ENCODE measurements at places on chromosomes 11 and 22. TPM values are rescaled to one million over a fixed set of nuclear protein-coding genes. Genes with fewer than 3 reads are reported as not detected.
A peak's percentile ranks its signal among the peaks of the same experiment; 100 is the strongest.

Gene ALDH3B2
- total RNA-seq: not detected

Gene APIP
- 30.6 TPM for total RNA-seq

Gene USP28
- total RNA-seq: 42.0 TPM

Gene EMID1
- total RNA-seq: not detected

Gene C11orf87
- total RNA-seq: not detected

GRCh38 chr11:70491696-70492472 is 93.6 kb downstream of the CTTN start:
- ATAC-seq: no peak

DNA sequence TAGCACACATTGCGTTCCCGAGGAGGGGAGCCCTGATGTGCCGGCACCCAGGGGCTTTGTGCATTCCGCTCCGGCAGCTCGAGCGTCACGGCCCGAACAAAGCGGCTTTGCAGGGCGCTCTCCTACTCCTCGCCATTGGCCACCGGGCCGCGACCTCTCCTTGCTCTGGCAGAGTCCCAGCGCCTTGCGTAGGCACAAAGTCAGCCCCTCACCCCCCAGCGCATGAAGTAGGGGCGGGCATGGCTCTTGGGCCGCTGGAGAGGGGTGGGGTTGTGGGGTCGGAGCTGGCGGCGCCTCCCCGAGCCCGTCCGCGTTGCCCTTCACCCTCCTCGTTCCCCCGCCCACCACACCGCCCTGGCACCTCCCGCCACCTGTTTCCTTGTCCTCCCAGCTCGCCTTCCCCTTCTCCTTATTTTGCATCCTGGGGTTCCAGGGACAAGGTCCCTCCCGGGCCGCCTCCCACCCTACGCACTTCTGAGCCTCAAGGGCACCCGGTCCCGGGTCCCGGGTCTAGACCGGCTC is 753 bp upstream of the PPARA start:
- ATAC-seq: peak; percentile 2

- no peak for ATAC-seq
Observed at GRCh38 chr11:108115500-108116140, 5.7 kb upstream of the ACAT1 start.

DNA sequence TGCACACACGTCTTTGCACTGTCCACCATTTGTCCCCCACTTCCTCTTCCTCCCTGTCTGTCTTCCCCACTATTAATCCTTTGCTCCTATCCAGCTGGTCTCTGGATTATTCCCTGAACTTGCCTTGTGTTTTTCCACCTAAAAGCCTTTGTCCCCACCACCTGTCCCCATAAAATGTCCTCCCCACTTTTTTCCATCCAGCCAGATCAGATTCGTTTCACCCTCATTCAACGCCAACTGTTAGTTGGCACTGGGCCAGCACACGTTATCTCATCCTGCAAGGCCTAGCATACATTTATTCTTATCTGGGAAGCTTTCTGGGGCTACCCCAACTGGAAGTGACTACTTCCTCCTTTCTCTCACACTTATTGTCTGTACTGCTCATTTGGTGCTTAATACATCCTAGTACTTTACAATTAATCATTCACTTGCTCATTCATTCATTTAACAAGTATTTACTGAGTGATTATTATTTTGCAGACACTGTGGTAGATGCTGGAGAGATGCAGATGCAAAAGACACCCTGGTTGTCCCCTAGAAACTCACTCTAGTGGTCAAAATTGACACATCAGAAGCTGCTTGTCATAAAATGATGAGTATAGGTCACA is 96.2 kb downstream of the RASSF10 start:
- ATAC-seq: no peak

- no peak for ATAC-seq
Observed at GRCh38 chr11:63560506-63561180, 2.5 kb downstream of the PLAAT2 start.

GRCh38 chr11:86097980-86098379 is 29.1 kb upstream of the PICALM start:
- no peak for ATAC-seq

GRCh38 chr11:63909591-63910506 is 7.1 kb downstream of the RCOR2 start:
- ATAC-seq: no peak

GRCh38 chr11:27397624-27398399 is 34.8 kb upstream of the CCDC34 start:
- no peak for ATAC-seq

GRCh38 chr11:109267293-109268095 is 154.5 kb upstream of the C11orf87 start:
- ATAC-seq: no peak

DNA sequence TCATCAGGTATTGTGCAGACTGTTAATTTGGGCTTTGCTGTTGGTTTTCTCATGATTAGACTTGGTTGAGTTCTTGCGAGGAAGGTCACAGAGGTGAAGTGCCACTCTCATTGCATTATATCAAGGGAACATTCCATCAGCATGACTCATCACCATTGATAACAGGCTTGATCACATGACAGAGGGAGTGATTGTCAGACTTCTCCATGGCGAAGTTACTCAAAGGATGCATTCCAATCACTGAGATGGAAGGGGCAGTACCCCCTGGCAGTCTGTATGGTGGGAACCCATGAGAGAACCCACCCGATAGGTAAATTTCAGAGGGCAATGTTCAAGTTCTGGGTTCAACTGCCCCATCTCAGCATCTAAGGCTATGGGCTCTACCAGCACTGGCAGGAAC is 19.4 kb upstream of the P2RY2 start:
- ATAC-seq: no peak

DNA sequence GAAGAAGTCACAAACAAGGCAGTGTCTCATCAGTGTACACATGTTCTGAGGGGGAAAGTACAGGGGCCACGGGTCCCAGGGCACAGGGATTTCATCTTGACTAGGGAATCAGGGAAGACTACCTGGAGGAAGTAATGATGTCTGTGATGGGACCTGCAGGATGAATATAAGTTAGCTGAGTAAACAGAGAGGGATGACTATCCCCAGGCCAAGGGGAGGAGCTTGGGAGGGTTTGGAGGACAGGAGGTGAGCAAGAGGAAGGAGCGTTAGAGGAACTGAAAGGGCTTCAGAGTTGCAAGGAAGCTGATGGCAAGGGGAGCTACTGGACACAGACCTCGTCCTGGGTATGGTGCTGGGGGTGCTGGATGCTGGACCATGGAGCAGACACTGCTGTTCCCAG is 56.4 kb downstream of the TRAF6 start:
- peak; percentile 34 for ATAC-seq

DNA sequence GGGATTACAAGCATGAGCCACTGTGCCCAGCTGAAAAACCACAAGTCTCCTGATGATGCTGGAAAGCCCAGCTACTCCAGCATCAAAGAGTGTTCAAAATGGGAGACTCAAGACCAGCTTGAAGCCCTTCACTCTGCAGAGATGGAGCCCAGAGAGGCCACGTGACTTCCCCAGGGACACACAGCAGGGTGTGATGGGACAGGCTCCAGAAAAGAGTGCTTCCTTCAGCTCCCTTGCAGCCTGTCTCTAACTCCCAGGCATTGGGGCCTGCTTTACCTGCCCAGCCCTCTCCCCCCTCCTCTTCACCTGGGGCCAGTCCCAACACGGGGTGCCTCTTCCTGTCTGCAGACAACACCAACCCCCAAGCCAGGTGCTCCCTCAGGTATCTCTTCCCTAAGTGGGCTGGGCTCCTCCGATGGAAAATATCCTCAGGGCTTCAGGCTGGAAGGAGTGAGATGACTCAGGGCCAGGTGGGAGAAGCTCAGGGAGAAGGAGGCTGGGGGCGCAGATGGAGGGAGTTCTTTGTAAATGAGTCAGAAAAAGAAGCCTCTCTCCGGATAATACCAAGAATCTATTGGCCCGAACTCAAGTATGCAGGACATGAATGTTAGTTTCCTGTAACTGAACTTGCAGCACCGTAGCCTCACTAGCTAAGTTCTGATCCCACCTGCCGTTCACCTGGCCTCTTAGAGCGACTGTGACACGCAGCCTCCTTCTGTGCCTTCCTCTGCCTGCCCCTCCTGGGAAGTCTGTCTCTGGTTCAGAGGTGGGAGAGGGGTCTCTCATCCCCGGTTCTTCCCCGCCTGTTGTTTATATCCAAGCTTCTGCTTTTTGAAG is 326.6 kb downstream of the MN1 start:
- no peak for ATAC-seq

DNA sequence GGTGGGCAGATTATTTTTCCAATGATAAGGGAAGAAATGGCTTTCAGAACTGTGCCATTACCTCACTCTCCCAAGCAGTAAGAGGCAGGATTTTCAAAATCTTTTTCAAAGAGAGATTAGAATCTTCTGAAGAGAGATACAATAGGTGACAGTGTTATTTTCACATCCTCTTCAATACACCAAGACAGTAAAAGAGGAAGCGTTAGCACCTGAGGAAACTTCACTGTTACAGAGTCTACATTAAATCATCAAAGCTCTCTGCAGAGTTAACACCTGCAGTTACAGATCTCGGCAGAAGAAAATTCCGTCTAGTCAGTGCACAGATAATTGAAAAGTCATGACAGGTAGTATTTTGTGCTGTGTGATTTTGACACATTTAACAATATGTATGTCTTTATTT is 144.9 kb downstream of the PGR start:
- ATAC-seq: no peak

GRCh38 chr11:77300695-77301094 is 791 bp downstream of the GDPD4 start:
- no peak for ATAC-seq

GRCh38 chr11:113474362-113475159 is 637 bp downstream of the DRD2 start:
- no peak for ATAC-seq

DNA sequence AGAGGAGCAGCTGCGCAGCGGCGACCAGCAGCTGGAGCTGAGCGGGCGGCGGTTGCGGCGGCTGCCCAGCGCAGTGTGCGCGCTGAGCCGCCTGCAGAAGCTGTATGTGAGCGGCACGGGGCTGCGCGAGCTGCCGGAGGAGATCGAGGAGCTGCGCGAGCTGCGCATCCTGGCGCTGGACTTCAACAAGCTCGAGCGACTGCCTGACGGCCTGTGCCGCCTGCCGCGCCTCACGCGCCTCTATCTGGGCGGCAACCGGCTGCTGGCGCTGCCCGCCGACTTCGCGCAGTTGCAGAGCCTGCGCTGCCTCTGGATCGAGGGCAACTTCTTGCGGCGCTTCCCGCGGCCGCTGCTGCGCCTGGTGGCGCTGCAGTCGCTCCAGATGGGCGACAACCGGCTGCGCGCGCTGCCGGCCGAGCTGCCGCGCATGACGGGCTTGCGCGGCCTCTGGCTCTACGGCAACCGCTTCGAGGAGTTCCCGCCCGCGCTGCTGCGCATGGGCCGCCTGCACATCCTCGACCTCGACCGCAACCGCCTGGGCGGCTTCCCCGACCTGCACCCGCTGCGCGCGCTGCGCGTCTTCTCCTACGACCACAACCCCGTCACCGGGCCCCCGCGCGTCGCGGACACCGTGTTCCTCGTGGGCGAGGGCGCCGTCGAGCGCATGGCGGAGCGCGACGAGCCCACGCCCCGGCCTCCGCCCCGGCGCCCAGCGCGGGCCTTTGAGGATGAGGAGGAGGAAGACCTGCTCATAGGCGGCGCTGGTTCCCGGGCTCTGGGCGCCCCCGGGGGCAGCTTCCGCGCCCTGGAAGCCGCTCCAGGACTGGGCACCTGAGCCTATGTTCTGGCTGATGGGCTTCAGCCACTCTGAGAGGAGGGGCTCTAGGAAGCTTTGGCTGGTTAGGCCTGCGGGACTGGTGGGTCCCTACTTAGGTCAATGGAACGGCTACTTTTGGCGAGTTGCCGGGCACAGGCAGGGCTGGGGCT is 787 bp downstream of the LRRC10B start:
- peak; percentile 83 for ATAC-seq

GRCh38 chr11:113847111-113847510 is 28.3 kb downstream of the USP28 start:
- ATAC-seq: no peak

- no peak for ATAC-seq
Observed at GRCh38 chr11:83014951-83015350, 56.7 kb downstream of the RAB30 start.

DNA sequence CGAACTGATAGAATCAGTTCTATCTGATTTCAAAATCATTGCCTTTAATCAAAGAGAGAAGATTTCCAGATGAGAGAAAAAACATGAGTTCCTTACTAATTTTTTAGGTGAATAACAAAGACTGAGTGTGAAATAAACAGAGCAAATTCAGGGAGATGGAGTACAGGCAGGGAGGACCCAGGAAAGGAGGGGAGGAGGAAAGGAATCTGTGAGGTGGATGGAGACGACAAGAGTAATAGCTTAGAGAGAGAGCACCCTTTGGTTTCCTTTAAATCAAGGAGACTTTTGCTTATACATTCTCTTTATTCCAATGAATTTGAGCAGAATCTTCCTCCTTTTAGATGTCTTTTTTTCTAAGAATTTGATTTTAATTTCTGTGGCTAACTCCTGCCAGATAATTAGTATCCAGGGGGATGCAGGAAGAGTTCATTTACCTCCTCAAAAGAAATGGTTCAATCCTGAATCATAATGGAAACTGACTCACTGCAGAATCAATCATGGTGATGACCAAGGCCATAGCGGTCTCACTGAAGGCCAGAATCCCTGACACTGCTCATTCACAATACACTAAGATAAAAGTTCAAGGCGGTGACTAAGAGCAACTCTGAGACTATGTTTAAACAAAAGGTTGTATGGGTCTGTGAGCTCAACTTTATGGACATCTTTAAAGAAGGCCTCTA is 234.0 kb upstream of the ZC3H12C start:
- peak; percentile 28 for ATAC-seq

DNA sequence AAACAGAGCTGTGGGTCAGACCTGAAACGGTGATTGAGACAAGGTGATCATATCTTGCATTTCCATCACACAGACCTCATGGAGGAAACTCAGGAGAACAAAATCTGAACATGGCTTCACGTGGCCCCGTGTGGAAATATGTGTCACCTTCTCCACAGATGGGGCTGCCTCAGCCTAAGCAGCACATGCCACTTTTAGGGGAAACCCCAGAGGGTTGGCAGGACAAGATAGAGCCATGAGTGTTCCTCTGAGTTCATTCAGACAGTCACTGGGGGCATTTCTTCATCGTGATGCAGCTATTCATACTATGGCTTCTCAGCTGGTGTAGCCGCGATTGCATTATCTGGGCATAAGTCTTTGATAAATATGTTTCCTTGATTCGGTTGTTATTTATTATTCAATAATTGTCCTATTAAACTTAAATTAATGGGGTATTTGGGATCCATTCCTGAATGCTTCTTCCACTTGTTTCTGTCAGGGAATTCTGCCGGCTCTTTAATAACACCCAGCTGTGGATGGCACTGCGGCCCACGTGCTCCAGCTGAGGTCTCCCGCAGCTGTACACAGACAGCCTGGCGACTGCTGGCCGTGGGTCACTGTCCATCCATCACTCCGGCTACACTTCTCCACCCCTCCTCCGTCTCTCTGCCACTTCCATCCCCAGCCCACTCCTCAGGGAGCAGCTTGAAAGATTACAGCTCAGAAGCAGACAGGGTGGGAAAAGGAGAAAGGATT is 485.1 kb downstream of the OPCML start:
- no peak for ATAC-seq

- ATAC-seq: no peak
Observed at GRCh38 chr11:59899532-59899931, 20.9 kb downstream of the OOSP3 start.

GRCh38 chr11:57834852-57835251 is 73.2 kb downstream of the CTNND1 start:
- no peak for ATAC-seq

GRCh38 chr11:29490938-29491337 is 525.9 kb downstream of the KCNA4 start:
- ATAC-seq: no peak
